ENCODE measurements at places on chromosomes 4 and X. TPM values are rescaled to one million over a fixed set of nuclear protein-coding genes. Genes with fewer than 3 reads are reported as not detected.

Gene DUSP9
- total RNA-seq = 0.13 TPM

DNA sequence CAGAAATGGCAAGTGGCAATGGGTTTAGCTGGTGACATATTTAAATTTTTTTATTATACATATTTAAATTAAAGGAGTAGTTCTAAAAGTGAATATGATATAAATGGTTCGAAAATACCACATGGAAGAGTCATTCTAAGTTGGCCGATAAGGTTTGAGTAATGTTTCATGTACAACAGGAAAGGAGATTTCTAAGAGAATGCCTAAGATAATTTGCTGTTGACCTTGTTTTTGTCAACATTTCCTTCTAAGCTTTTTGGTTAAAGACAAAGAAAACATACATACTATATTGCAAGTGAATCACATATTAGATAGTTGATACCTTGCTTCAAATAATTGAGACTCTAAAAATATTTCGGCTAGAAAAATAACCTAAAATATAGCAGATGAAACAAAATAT, 526.6 kb upstream of the SLIT2 start:
- no peak for DNase-seq

Gene PPP1R2C
- not detected for total RNA-seq

DNA sequence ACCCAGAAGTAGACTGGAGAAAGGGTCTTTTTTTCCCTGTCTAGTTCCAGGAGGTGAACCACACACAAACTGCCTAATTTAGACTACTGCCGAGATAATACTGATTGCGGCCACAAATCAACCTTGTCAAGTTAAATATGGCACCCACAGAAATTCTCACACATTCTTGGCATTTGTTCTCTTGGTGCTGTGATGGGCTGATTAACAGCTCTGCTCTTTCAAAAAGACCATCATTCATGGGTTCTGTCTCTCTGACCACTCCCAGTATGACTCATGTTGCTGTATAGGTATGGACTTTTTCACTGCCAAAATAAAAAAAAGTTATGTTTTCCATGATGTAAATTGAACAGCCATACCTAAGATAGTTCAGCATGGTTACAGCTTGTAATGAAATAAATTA, 1003.5 kb upstream of the LCORL start:
- DNase-seq = no peak

GRCh38 chrX:65697915-65698796, 30.7 kb downstream of the MSN start:
- no peak for DNase-seq

- DNase-seq = no peak
Observed at GRCh38 chrX:97685753-97686152, 802.0 kb downstream of the RPA4 start.

GRCh38 chr4:106034220-106034619, 138.9 kb downstream of the NPNT start:
- DNase-seq = no peak

Gene ADGRG2
- total RNA-seq = 5.3 TPM

DNA sequence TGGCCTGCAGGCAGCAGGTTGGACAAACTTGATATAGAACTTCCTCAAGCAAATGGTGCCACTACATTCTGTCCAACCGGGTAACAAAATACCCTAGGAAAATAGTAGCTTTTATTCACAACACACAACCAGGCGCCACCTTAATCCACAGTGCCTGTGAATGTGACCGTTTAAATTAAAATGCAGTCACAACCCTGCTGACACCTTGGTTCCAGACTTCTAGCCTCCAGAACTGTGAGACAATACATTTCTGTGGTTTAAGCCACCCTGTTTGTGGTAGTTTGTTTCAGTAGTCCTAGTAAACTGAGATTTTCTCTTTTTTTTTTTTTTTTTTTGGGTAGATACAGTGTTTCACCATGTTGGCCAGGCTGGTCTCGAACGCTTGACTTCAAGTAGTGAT, 575.8 kb downstream of the PACRGL start:
- no peak for DNase-seq

Gene NEUROG2
- not detected for total RNA-seq

DNA sequence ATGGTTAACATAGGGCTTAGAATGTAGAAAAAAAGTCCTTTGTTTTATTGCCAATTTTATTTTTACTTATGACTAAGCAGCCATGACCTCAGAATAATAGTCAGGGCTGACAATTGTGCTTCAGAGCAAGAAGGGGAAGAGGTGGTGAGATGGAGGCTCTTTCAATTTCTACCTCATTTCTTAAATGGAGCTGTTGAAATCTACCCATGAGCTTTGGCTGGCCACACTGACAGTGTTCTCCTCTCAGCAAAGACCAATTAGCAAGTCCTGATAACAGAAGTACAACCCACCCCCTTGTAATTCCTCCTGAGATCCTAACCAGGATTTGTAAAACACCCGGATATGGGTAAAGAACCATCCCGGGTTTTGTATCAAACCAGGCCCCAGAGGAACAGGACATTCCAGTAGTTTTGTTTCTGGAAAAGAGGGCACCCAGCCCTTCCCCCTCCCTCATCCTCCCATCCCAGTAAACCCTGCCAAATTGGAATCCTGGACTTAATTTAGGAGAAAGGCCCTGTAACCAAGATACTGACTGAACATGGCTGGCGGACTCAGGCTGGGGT, at the start of gene HEPH:
HEPH (plus strand) TSS at position 399 of the 563 bp plus-strand sequence. CDS start 6,324 bp downstream, outside the sequence.
- no peak for DNase-seq

Gene CCKAR
- not detected for total RNA-seq

Gene FGF5
- 0.31 TPM for total RNA-seq

DNA sequence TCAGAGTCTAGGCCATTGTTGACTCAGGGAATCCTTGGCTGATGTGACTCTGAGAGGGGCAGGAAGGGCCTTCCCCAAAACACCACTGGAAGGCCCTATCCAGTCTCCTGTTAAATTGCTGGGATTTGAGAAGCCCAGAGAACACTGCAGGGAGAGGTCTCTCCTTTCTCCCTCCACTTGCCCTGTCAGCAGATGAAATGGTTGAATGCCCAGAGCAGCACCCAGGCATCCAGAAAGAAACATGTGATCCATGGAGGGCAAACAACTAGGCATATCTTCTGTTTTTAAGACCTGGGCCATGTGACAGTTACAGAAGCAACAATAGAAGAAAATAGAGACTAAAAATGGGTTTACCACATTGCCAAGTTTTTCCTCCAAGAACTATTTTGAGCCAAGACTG, 291.1 kb downstream of the QDPR start:
- DNase-seq = no peak

DNA sequence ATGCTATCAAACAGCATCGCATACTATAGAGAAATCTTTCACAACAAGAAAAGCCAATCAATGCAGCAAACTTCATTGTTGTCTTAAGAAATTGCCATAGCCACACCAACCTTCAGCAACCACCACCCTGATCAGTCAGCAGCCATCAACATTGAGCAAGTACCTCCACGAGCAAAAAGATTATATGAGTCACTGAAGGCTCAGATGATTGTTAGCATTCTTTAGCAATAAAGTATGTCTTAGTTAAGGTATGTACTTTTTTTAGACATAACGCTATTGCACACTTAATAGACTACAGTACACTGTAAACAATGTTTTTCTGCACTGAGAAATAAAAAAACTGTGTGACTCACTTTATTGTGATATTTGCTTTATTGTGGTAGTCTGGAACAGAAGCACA, 37.8 kb upstream of the FUNDC1 start:
- DNase-seq = no peak

GRCh38 chrX:137352101-137352660, 213.7 kb upstream of the ZIC3 start:
- no peak for DNase-seq

DNA sequence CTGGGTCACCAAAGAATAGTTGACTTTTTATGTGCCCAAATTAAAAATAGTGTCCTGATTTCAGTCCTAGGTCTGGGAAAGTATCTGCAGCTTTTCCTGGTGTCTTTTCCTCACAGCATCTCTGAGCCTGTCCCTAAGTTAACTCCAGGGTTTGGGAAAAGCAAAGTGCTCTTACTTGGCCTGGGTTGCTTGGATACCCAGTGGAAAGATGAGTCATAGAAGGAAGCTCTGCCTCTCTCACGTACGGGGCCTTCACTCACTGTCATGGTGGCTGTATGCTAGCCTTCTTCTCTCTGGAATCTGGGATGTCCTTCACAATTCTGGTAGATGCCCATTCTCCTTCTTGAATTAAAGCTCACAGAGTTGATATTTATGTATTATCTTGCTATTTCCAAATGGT, 607.3 kb downstream of the ANKRD50 start:
- DNase-seq = no peak

DNA sequence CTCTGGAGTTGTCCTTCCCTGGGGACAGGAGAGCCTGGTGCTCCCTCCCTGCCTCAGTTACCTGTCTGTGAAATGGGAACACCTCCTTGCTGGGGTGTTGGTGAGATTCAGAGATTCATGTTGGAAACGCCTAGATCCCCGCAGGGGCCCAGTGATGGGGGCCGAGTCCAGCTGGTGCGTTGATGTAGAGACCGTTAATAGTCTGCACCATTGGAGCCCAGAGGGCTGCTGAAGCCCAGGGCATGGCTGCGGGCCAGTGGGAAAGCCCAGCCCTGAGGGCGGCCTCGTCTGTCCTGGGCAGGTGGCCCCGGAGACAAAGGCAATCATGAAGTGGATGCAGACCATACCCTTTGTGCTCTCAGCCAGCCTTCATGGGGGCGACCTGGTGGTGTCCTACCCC, 14.4 kb downstream of the CPZ start:
- DNase-seq = no peak

Gene NRK
- 1.4 TPM for total RNA-seq

Gene GSX2
- 0.58 TPM for total RNA-seq

- no peak for DNase-seq
Observed at GRCh38 chr4:185242749-185243533, 33.5 kb downstream of the SNX25 start.

DNA sequence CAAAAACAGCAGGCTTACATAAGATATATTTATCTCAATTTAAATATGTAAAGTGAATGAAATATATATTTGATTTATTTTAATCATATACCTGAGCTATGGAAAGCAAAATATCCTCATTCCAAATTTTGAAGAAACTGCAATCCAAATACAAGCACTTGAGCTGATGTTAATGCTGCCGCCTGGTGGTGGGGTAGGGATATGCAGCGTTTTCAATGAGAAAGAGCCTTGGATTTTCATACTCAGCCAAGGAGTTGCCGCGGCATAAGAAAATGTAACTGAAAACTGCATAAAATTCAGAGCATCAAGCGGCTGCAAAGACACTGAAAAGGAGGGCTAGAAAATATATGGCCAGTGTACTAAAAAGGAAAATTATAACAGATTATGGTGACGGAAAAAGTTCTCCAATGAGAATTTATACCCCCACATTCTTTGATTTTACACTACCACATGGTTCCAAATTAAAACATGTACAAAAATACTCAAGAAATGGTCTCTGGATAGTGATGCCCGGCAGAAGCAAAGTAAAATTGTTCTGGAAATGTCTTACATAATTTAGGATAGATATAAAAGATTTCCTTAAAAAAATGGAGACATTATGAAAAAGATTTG, 660.3 kb upstream of the PITX2 start:
- DNase-seq = no peak

- no peak for DNase-seq
Observed at GRCh38 chr4:142467088-142467487, 379.0 kb downstream of the INPP4B start.

DNA sequence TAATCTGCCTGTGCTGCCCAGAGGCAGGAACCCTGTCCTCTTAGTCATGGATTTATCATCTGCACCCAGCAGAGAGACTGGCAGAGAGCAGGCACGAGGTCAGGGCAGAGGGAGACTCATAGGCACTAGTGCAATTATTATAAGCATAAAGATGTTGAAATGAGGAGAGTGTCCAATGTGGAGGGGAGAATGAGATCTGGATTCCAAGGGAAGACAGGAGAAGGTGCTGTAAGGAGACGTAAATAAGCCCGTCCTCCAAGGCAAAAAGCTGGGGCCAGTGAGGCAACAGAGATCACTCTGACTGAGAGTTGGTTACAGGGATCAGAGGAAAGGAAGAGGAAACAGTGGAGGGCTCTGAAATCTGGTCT, 406.2 kb downstream of the MAPK10 start:
- DNase-seq = no peak

DNA sequence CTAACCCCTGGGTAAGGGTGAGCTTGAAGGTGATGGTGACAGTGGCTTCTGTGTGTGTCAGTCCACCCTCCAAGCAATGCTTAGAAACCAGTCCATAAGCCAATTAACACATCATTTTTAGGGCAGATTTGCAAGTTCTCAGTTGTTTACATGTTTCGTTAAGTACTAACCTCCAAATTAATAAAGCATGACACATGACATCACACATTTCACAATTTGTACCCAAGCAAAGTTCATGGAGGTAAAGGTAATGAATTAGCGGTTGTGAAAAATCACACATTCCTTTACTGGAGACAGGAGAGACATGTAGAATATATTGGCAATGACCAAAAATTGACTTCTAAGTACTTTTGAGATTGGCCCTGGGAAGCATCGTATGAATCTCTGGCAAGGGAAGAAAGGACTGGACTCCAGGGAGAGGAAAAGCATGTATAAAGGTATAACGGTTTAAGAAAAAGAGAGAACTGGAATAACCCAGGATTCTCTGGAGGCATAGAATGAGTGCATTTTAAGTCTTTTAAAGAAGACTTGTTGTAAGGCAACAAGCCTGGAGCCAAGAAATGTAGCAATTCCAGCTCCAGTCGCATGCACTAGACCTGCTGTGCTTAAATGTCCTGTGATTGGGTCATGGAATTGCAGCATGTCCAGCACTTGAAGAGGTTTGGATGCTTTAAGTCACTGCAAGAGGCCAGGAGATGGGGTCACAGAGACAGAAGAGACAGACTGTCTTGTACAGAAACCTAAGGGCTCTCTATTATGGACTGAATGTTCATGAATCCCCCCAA, 34.1 kb downstream of the TRIM2 start:
- DNase-seq = no peak

- DNase-seq = no peak
Observed at GRCh38 chr4:24800325-24800895, 5.0 kb downstream of the SOD3 start.

DNA sequence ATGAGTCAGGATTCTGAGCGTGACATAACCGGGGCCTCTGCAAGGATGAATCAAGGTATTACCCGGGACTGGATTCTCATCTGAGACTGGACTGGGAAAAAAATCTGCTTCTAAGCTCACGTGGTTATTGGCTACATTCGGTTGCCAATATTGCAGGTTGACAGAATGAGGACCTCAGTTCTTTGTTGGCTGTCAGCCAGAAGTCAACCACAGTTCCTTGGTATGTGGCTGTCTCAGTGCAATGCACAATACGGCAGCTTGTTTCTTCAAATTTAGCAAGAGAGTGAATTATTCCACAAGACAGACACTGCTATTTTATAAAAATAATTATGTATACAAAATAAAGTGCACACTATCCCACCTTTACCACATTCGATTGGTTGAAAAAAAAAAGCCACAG, 424.2 kb downstream of the KLHL4 start:
- DNase-seq = no peak
